ENCODE measurements at places on chromosomes 13 and 19.
A peak's percentile ranks its signal among the peaks of the same experiment; 100 is the strongest.

DNA sequence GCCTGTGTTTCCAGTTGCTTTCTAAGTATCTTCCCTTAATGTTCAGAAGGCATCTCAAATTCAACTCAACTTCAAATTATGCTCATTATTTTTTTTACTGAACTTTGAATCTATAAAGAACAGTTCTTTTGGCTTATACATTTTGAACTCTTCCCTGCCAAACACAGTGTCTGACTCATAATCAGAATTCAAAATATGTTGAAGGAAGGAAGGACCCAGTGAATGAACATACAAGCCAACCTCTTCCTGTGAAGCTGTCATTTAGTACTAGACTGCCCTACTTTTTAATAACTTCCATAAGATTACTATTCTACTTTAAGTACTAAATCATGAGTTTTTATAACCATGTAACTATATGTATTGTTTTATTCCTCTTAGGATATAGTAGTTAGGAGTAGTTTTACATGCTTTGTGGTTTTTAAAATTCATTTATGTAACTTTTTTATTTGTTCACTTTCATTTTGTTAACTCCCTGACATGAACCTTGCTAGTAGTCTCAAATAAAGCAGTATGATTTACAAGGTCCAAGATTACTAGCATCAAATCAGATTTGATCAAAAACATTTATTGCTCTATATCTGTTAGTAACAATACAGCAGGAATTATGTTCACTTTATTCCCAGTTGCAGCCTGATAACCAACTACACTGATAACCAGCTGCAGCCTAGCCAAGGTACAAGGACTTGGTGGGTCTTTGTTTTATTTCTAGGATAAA, 6.4 kb downstream of the NUDT15 start:
- no peak for DNase-seq

DNA sequence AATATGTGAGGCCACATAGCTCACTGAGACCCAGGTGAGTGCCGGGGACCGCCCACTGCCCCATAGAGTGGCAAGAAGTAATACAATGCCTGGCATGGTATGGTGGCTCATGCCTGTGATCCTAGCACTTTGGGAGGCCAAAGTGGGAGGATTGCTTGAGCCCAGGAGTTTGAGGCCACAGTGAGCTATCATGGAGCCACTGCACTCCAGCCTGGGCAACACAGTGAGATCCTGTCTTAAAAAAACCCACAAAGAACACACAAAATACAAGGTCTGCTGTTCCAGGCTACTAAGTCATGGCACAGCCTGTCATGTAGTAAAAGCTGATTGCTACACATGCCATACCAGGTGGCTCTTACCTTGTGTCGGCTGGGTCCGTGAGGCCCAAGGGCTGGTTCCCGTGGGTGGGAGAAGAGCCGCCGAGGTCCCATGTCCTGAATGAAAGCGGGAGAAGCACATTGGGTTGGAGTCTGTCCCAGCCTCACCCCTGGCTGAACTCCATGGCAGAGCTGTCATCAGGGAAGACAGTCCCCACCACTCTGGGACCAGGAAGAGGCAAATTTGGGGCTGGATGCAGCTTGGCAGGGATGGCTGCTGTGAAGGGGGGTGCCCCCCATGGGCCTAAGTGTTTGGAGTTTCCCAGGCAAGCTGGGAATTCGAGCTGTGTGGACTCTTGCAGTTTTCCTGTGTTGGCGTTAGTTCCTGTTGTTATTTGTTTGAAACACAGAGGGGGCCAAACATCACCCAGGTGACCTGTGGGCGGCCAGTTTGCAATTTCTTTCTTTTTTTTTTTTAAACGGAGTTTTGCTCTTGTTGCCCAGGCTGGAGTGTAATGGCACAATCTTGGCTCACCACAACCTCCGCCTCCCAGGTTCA, 3.2 kb upstream of the FDX2 start:
- DNase-seq, result no peak

GRCh38 chr13:30479154-30479882, 13.6 kb upstream of the HMGB1 start:
- no peak for DNase-seq

DNA sequence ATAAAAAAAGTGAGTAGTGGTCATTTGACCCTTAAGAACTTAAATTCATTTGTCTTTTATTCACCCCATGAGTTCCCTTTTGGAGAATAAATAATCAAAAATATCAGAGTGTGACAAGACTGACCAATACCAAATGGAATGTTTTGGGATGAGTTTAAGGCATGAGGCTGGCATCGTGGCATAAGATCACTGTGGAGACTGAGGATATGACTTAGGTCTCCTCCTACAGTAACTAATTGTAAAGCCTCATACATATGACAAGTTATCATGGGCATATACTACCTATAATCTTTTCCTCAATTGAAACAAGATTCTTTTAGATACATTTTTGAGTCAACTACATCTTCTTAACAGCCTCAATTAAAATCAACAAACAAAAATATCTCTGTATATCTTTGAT, 782.0 kb downstream of the SLITRK1 start:
- peak; percentile 15 for DNase-seq

DNA sequence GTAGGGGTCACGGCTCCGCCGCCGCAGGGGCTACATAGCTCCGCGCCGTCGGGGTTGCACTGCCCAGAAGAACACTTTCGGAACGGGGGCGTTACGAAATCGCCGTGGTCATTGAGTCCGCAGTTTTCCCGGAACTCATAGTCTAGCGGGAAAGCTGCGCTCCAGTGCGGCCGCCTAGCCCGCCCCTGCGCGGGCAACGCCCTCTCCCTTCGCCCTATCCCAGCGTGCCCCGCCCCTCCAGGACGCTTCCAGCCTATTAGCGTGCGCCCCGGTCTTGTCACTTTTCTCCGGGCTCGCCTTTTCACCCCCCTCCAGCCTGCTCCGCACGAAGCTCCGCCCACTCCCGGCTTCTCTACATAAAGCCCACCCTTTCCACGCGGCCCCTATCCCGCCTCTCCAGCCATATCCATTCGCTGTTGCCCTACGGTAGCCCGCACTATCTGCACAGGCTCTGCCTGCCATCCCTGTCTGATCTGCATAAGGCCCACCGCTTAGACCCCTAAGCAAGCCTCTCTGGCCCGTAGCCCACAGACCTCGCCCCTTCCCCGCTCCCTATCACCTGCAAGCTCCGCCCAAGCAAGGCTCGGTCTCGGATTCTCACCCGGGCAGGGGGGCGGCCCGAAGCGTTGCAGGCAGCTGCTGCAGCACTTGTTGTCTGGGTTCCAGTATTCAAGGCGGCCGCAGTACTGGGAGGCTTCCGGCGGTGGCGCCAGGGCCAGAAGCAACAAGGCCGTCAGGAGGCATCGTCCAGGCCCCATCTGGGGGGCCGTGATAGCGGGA, 1.6 kb downstream of the IGFLR1 start:
- DNase-seq, result peak; percentile 96

DNA sequence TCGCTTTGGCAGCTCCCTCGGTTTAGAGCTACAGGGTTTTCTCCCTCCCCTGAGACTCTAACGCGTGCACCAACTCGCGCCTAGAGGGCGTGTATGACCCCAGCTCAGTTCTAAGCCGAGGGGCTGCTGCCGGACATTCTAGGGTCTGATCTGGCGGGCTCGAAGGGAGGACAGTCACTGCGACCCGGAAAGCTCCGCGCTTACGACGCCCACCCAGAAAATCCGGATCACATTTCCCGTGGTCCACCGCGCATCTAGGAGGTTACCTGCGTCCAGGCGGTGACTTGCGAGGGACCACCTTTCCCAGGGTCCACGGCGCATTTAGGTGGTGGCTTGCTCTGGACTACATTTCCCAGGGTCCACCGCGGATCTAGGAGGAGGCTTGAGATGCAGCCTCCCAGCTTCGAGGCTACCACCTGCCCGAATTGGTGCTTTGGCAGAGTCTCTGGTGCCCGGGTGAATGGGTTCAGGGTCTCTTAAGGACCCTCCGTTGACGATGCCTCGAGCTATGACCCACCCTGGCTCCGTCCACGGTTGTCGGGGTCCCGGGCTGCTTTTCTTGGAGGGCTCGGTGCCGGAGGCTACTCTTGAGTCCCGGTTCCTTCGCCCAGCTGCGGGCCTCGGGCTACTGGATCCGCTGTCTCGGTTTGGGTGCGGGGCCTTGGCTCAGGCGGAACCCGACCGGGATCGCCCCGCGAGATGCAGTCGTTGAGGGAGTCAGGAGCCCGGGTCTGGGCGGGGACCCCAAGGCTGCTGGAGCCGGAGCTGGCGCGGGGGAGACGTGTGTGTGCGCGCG, 30.5 kb downstream of the ZNF146 start:
- DNase-seq, result no peak

- DNase-seq, result no peak
Measured at GRCh38 chr13:65606622-65607021, 1623.5 kb downstream of the PCDH9 start.

DNA sequence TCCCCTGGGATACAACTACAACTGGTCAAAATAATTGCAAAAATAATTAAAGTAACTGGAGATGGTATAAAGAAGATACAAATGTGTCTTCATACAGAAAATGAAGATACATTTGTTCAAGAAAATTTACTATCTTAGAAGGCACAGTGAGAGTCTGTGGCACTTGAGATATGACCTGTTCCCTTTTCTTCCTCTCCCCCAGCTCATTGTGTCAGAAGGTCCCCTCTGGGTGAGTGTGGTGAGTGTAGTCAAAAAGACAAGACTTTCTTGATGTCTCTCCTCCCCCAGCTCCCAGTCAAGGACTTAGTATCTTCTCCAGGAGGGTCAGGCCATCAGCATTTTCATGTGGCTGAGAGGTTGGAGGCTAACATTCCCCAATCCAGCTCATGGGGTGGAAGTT, 51.7 kb downstream of the EDNRB start:
- DNase-seq, result no peak

- DNase-seq, result no peak
Measured at GRCh38 chr13:22252281-22252830, 581.5 kb downstream of the FGF9 start.

Measured in SK-MEL-5 (cell line).